ENCODE measurements at places on chromosomes 2 and 18.

- DNase-seq: no peak
Measured at GRCh38 chr18:74791501-74792194, 194.0 kb downstream of the ZNF407 start.

DNA sequence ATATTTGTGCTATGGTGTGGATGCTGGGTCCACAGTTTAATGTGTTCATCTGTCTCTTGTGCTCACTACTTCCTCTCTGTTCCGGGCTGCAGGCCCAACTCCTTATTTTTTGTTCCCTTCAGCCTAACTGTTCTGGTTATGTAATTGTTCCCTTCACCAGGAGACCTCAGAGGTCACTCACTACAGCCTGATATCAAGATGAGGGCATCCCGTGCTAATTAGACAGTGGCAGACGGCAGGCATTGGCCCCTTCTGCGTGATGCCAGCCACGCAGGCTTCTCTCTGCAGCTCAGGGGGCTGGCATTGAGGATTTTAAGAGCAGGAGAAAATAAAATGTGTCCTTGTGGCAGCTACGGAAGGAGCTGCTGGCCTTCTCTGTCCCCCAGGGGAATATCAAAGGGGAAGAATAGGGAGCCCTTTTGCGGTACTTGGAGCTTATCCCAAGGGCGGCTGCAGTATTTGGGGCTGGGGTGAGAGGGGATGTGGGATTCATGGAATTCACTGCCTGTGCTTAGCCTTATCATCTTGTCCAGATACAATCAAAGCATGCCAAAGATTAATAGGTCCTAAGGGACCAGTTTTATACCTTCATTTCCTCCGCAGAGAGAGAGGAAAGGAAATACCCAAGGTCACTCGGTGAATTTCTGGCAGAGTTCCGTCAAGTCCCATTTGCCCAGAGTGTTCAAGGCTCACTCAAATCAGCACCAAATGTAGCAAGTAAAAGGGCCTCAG is 53.3 kb upstream of the TRIB2 start:
- DNase-seq: no peak

- DNase-seq: no peak
Measured at GRCh38 chr2:80454628-80455027, 150.1 kb upstream of the LRRTM1 start.

- no peak for DNase-seq
Measured at GRCh38 chr2:60495041-60495625, 58.3 kb downstream of the BCL11A start.

DNA sequence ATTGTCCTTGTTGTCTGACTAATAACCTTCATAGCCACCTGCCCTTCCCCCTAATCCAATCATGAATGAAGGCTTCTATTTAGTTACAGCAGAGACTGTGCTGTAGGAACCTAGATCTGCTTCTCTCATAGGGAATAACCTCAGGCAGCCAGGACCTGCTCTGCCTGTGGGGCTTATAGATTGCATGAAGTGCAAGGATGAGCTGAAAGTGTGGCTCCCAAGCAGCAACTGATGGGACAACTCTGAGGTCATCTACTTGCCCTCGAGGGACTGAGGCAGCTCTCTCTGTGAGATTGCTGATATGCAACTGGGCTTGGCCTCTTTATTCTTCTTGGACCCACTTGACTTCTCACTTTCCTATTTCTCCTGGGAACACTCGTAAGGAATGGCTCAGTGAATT is 23.8 kb upstream of the SLC38A11 start:
- no peak for DNase-seq

- no peak for DNase-seq
Measured at GRCh38 chr2:197145471-197146056, 165.0 kb downstream of the ANKRD44 start.
